ENCODE measurements at places on chromosomes 1 and 21.

DNA sequence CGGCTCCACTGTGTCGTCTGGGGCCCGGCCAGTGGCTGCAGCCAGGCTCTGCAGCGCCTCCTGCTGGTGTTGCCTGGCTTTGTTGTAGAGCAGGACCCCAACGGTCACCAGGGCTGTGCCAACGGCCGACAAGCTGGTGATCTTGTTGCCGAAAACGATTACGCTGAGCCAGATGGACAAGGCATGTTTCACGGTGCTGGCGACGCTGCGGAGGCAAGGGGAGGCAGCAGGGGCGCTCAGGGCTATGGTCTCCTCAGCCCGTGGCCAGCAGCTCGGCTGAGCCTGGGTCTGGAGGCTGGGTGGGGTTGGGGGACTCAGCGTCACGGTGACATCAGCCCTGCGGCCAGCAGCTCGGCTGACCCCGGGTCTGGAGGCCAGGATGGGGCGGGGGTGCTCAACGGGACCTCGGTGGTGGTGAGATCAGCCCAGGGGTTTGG lies 7.0 kb upstream of the CDK11B start:
- DNase-seq = no peak

DNA sequence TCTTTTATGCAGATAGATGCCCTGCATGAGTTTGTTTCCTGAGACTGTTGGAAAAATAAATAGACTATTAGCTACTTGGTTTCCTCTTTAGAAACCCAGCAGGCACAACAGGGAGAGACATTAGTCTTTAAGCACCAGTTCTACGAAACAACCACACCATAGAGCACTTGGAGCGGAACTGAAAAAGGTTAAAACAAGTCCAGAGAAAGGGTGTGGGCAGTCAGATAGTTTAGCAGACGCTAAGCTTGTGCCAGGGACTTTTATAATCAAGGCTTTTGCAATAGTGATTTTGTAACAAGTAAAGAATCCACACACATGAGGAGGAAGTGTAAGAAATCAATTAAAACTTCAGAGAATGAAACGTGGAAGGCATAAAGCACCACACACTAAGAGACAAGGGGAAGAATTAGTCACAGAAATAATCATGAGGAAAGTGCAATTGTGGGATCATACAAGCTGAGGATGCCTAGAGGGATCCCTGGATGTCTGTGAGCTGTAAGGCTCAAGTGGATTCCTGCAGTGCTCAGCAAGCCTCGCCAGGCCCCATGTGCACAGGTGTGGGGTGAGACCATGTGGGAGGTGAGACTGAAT lies 37.8 kb upstream of the TLR5 start:
- DNase-seq = no peak

- DNase-seq = no peak
Measured at GRCh38 chr1:43312212-43312623, 11.4 kb downstream of the TIE1 start.

DNA sequence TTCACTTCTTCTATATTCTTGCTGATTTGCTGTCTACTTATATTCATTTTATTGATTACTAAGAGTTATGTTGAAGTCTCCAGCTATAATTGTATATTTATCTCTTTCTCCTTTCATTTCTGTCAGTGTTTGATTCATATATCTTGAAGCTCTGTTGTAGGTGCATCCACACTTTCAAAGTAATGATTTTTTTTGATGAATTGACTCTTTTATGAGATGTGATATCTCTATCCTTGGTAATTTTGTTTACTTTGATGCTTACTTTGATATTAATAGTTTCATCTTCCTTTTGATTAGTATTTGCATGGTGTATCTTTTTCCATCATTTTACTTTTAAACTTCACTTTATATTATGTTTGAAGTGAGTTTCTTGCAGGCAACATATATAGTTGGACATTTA lies 110.8 kb downstream of the XPR1 start:
- no peak for DNase-seq

DNA sequence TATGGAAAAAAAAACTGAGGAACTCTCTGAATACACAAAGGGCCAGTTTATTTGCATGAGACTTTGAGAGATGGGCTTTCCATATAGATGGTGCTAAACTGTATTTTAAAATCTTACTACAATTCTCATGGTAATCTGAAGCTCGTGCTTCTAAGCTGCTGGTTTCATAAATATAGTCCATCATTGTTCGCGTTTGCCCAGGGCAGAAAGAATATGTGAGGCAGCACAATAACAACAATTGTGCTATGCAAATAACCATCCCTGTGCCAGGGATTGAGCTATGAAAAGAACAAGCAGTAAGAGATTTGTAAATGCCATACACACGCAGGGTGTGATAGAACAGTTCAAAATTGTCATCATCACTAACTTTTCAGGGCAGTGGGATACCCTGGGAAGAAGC lies 4.9 kb upstream of the EPS15 start:
- no peak for DNase-seq

GRCh38 chr1:219302697-219303096 lies 129.0 kb downstream of the LYPLAL1 start:
- no peak for DNase-seq

GRCh38 chr1:225462714-225463574 lies 35.1 kb upstream of the LBR start:
- no peak for DNase-seq

DNA sequence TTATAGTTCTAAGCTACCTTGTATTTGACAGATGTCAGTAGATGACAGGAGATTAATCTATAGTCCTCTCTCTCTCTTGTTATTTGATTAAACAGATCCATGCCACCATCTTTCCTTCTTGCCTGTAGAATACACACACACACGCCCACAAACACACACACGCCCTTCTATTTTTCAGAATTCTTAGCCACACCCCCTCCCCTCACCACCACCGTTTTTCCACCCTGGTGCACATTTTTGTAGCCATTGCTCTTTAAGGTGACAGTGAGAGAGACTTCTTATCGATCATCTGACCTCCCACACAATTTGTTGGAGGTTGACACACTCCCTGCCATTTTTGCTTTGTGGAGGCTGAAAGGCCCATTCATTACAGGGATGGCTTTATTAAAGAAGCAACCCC lies 123.2 kb downstream of the NTNG1 start:
- DNase-seq = no peak

- no peak for DNase-seq
Measured at GRCh38 chr1:45913731-45914501, 110.5 kb downstream of the MAST2 start.

DNA sequence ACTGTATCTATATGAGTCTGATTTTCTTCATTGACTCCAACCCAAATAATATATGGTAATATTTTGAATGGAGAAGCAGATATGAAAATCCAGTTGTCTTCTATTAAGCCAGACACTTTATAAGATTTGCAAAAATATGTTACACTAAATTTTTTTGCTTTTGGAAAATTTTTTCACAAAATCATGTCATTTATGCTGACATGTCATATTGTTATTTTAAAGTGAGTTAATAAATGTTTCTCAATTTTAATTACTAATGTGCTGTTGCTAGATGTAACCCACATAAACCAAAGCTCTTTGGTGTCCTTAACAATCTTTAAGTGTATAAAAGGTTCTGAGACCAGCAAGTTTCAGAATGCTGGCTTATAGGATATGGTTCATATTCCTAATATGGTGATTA lies 142.5 kb downstream of the HS2ST1 start:
- DNase-seq = no peak

DNA sequence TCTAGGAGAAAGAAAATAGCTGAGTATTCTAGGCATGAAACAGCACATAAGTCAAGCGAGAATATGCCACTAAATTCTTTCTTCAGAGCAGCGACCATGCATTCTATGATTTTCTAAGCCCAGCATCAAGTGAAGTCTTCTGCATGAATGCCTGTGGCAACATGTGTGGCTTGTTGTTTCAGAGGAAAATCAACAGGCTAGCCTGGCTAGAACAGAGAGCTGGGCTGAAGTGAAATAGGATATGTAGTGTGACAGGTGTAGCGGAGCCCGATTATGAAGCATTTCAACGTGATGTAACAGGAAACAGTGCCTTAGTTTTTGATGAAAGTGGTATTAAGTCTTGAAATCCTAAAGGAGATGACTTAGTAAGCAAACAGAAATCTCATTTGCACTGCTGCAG lies 7.0 kb downstream of the CSDE1 start:
- DNase-seq = no peak

DNA sequence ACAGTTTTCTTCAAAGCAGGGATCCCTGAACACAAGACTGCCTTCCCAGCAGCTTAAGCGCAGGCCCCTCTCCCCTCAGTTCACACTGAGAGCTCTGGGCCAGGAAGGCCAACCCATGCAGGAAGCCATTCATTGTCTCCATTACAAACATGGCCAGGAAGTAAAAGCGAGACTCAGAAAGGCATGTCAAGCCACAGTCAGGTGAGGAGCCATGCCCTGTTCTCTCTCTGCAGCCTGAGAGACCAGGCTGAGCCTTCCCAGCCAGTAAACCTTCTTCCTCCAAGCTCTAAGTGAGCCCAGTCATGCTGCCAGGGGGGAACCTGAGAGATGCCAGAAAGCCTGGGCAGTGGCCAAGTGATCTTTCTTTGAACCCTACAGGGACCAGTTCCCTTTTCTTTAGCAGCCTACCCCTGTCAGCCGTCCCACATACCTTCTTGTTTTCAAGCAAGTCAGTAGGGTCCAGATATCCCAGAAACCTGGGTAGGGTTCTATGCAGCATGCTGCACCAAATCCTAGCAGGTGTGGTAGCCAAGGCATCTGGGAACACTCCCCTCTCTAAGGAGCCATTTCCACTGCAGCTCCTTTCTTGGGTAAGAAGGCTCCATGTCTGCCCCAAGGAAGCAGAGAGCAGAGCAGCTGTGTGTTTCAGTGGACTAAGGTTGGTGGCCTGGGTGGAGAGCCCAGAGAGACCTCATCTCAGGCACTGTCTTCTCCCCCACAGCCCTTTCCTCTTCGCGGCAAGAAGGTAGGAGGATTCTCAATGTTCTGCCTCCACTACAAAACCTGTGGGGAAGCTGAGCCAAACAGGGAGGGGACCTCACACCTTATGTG lies 977 bp downstream of the TRAF3IP3 start:
- no peak for DNase-seq

GRCh38 chr1:242811092-242811840 lies 286.8 kb upstream of the PLD5 start:
- DNase-seq = no peak

DNA sequence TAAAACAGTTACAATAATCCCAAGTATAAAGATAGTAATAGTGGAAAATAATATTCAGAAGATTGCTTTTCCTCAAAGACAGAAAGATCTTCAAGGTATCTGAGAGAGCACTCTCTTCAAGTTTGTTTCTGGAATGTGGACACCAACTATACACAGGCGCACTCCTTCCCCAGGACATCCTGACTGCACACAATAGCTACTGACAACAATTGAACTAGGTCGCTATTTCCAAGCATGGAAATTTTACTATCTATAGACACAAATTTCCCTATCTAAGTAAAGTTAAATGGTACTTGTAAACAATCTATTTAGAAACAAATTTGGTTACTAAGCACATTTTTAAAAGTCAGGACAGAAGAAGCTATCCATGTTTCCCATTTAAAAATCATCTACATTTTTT lies 19.1 kb downstream of the ARHGAP29 start:
- DNase-seq = no peak

GRCh38 chr1:12338017-12338416 lies 108.2 kb downstream of the VPS13D start:
- DNase-seq = no peak

DNA sequence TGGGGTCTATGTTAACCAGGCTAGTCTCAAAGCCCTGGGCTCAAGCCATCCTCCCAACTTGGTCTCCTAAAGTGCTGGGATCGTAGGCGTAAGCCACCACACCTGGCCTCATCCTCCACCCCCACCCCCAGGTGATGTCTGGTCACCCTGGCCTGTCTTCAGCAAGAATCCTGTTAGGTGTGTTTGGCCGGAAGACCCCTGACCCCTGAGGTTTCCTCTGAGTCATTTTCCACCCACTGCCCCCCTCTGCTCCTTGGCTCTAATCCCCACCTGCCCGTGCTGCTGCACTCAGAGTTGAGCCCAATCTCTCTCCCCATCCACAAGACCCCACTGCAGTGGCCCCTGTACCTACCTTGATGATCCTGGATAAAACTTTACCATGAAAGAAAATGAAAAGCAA lies 25.2 kb downstream of the SLC66A1 start:
- no peak for DNase-seq

GRCh38 chr1:61439234-61439633 lies 285.7 kb downstream of the TM2D1 start:
- no peak for DNase-seq

GRCh38 chr1:211944733-211945500 lies 90.4 kb downstream of the INTS7 start:
- no peak for DNase-seq

GRCh38 chr1:205074084-205074483 lies 10.2 kb downstream of the TMEM81 start:
- DNase-seq = no peak

- no peak for DNase-seq
Measured at GRCh38 chr1:40653851-40654537, 11.5 kb downstream of the RIMS3 start.

DNA sequence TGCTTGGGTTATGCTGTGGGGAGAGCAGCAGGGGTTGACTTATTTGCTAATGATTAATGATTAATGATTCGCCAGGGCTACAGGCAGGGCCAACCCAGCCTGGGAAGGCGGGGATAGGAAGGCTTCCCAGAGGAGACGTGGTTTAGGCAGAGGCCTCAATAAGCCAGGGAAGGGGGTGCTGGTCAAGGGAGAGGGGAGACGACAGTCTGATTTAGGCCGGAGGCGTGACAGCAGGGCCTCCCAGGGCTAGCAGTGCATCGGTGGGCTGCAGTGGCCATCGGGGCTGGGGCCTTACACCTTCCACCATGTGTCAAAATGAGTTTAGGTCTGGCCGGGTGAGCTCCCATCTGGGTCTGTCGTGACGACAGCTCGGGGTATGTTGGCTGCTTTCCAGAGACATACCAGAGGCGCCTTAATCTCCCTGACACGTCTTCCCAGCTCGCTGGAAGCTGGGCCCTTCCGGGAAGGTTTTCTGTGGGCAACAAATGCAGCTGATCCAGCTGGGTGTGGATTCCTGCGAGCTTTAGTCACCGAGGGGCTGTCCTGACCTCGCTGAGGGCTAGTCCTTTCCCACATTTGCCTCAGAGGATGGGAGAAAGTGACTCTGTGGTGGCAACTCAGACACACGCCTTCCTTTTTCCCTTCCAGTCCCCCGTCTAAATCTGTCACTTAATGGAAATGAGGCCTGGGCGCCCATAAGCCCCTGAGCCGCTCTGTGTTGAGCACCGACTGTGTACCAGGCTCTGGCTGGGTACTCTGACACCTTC lies 3.7 kb upstream of the SLC1A7 start:
- no peak for DNase-seq

DNA sequence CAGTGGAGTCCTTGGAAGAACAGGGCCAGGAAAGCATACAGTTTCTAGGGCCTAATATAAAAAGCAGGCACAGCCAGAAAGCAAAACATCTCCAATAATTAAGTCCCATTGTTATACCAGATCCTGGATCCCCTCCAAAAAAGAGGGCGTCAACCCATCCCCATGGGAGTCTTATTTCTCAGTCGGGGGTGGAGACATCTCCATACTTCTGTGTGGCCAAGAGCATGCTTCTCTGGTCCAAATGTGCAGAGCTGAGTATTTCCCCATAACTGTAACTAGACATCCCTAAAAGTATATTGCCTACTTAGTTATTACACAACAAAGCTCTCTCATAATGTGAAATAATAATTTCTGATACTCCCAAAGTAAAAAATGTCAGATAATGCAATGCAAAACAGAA lies 104.2 kb upstream of the SOX13 start:
- no peak for DNase-seq
